Stimulated activated CD8-positive, alpha-beta memory T cell treated with anti-CD3 and anti-CD28 coated beads, Interleukin-15, amount 100 ng/mL, for 48 hours (primary cell): ENCODE measurements at places on chromosomes 3 and 15.

DNA sequence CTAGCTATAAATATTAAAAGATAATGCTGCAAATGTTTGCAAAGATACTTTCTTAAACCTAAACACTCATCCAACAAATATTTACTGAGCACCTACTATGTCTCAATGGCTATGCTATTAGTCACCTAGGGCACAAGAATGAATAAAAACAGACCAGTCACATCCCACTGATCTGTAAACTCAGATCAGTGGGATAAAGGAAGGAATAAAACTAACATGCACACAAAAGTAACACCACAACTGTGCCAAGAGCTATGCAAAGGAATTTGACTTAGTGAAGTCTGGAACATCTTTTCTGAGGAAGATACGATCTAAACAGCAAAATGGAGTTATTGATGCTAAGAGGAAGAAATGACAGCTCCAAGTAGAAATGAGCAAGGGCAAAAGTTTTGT lies 56.6 kb downstream of the CBLB start:
- no peak for DNase-seq

- DNase-seq: no peak
Observed at GRCh38 chr3:127467391-127467790, 123.1 kb downstream of the TPRA1 start.

GRCh38 chr15:20351448-20351971 lies 190.1 kb downstream of the GOLGA6L6 start:
- no peak for DNase-seq

DNA sequence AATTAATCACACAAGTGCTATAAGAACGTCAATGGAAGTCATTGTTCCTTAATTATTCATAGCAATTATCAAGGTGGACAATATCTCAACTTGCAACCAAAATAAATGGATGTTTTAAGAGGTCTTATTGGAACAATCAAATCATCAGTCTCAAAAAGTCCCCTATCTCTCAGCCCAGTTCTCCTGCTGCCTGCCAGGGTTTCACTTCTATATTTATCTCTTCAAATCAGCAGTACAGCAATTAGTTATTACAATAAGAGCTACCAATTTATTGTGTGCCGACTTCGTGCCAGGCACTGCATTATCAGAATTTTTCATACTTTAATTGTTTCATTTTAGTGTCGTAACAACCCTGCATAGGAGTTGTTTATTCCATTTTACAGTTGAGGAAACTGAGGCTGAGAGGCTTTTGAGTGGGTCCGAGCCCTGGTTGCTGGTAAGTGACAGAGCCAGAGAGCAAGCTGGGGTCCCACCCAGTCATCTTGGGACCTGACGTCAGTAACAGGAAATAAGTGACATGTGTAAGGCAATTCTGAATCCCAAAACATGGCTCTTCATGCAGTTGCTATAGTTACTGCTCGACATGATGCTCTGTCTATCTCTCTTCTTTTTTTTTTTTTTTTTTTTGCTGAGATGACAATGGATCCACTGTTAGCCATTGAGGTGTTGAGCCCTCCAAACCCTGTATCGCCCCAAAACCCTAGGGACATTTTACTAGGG lies 8.8 kb upstream of the KCTD6 start:
- no peak for DNase-seq

DNA sequence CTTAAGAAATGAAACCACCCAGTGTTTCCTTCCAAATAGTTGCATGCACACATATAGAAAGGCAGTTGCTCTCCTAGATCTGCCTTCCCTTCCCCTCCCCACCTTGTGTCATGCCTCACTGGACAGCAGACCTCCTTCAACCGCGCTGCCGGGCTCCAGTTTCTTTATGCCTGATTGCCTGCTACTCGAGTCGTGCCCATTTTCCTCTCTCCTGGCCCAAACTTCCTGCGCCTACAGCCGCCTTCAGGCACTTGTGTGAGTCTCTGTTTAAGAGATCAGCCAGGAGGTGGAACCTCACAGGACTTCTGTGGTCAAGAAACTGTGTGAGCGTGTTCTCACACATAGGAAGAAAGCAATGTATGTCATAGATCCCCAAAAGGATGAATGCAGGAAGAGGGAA lies 8.8 kb upstream of the FAM107A start:
- no peak for DNase-seq

DNA sequence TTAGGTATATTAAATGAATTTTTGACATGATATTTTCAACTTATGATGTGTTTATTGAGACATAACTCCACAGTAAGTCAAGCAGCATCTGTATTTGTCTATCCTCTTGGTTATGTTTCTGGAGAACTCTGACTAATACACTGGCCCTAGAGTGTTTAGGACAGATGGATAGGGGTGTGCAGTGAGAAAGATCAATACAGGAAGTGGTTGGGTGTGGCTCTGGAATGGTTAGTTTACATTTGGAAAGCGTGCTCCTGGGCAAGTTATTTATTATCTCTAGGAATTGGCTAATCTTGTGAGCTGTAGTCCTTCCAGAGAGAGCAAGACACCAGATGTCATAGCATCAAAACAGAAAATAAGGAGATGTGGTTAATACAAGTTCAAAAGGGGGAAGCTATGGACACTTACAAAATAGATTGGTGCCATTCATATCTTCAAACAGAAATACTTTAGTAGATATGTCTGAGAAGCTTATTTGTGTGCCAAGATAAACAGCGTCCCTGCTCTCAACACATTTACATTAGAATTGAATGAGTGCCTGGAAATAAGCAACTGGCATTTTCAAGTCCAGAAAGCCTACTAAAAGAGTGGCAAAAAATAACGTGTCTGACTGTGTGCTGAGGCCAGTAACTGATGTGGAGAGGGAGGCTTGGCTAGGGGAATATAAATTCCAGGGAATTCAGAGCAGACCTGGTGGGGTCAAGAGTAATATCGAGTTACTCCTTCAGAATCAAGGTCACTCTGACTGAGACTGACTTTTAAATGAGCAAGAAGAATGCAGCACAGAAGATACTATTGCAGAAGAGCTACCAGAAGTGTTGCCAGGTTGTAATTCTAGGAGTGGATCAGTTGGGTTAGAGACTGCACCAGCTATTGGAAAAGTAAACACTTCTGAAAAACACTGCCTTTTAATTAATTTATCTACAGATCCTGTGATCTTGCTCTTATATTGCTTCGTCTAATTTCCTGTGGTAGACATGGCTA lies 33.4 kb upstream of the PLAAT1 start:
- DNase-seq: no peak

- no peak for DNase-seq
Observed at GRCh38 chr3:67489816-67490215, 164.6 kb downstream of the SUCLG2 start.

GRCh38 chr3:100400419-100400779 lies 490 bp downstream of the TOMM70 start:
- peak; percentile 9 for DNase-seq

DNA sequence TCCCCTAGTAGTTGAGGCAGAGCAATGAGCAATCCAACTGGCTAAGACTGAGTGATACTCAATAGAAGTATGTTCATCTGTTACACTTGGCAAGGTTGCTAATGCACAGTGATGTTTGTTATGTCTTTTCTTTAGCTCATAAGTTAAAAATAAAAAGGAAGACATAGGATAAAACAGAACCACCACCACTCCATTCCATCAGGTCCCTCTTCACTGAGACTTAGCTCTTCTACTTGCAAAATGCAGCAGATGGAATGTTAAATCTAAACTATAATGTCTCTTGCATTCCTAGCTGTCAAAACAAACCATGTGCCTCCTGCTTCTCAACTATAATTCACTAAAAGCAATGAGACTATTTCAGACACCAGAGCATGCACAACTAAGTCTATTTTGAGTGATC lies 265.6 kb upstream of the UBE2E2 start:
- no peak for DNase-seq

DNA sequence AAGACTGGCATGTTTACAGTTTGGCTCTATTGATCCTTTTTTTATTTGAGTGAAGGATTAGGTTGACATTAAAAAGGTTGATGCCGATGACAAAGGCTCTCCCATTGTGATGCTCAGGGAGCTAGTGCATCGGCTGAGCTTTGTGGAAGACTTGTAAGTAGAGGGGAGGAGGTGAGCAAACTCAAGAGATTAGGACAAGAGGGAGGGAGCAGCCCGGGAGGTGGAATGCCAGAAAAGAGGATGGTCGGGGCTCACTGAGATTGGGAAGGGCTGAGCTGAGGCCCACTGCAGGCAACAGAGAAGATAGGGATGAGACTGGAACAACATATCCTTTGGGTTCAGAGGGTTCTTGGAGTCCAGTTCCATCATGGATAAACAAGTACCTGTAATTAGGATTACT lies 26.5 kb upstream of the PSMD6 start:
- no peak for DNase-seq

- no peak for DNase-seq
Observed at GRCh38 chr3:64988188-64988587, 300.4 kb upstream of the ADAMTS9 start.

- no peak for DNase-seq
Observed at GRCh38 chr3:76470285-76470684, 569.6 kb upstream of the ROBO2 start.

GRCh38 chr15:34986326-34986725 lies 1.8 kb downstream of the ZNF770 start:
- DNase-seq: no peak

- DNase-seq: no peak
Observed at GRCh38 chr3:122967356-122967755, 60.2 kb downstream of the SEMA5B start.

GRCh38 chr3:115790759-115791158 lies 167.4 kb downstream of the GAP43 start:
- DNase-seq: peak; percentile 34

DNA sequence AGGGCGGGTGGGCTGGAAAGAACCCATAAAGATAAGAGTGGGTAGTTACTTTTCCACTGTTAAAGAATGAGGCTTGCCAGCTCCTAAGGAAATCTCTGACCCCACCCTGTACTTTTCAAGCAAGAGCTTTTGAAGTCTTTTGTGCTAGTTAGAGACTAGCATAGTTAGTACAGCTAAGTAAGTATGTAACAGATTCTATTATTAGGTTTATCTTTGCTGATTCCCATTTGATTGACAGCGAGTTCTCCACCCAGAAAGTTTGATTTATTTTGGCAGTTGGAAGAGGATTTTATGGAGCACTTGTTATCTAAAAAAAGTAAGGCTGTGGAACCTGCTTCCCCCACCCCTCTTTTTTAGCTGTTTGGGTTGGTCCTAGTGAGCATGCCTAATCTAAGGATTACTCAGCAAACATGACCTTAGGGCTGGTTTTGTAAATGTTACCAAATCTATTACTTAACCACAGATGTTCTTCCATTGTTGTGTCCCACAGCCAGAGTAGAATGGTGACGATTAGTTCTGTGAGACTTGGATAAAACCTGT lies 57.6 kb downstream of the FNDC3B start:
- DNase-seq: no peak

GRCh38 chr3:63168179-63168578 lies 109.9 kb upstream of the SYNPR start:
- DNase-seq: no peak

DNA sequence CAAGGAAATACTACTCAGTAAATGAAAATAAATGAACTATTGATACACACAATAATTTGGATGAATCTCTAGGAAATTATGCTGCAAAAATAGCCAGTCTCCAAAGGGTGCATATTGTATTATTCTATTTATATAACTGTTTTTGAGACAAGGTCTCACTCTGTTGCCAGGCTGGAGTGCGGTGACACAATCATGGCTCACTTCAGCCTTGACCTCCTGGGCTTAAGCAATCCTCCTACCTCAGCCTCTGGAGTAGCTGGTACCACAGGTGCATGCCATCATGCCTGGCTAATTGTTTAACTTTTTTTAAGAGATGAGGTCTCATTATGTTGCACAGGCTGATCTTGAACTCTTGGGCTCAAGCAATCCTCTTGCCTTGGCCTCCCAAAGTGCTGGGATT lies 12.5 kb downstream of the KLHDC8B start:
- no peak for DNase-seq

DNA sequence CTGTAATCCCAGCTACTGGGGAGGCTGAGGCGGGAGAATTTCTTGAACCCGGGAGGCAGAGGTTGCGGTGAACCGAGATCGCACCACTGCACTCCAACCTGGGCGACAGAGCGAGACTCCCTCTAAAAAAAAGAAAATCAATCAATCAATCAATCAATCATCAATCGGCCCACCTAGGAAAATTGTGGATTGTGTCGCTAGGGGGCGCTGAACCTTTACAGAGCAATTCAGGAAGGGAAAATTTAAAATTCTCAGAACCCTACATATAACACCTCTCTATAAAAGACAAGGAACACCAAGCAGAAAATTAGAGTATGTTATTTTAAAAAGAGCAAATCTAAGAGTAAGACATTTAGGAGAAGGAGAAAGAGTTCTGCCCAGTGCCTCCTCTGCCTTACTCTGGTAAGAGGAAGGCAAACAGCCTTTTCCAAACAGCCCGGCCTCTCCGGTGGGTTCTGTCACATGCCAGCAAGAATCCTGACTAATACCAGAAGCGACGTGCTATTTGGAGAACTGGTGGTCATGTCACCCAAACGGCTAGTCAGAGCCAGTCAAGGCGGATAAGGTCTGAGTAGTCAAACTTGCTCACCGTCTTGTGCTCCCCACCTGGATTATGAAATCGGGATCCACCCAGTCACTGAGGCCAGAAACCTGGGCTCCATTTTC lies 22.3 kb upstream of the SMCO1 start:
- DNase-seq: no peak

DNA sequence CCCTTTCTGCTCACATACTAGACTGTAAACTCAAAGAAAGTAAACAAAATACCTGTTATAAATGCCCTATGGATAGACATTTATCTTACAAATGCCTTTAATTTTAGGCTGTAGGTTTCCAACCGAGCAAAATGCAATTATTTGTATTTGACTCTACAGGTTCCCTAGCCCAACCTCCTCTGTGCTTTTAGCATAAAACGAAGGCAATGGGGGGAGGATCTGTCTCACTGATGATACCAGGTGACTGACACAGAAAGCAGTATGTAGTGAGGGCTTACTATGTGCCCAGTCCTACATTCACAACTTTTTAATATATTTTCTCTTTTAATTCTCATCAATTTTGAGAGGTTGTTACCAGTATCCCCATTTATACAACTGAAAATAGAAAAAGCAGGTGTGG lies 87.4 kb downstream of the OXNAD1 start:
- no peak for DNase-seq

DNA sequence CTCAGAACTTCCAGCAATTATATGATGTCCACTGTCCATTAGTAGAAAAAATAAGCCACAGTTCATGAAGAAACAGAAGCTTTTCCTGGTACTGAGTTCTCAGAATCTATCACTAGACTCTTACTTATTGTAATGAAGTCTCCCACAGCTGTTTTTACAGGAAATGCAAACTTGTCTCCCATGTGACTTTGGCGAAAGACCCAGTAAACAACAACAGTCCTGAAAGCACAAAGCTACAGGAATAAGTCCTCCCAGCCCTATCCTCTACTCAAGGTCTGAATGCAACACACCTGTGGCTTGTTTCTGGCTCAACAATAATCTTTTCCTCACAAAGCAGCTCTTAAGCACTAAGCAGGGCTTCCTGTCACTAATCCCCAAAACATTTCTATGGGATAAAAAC lies 55.9 kb downstream of the EOMES start:
- DNase-seq: no peak
